Left kidney (tissue), 8 donors: ENCODE measurements at places on chromosomes 4 and X.

GRCh38 chrX:8253096-8253495 lies 82.0 kb upstream of the VCX2 start:
- no peak for DNase-seq

GRCh38 chr4:153112041-153112441 lies 92.2 kb upstream of the TRIM2 start:
- DNase-seq: no peak

DNA sequence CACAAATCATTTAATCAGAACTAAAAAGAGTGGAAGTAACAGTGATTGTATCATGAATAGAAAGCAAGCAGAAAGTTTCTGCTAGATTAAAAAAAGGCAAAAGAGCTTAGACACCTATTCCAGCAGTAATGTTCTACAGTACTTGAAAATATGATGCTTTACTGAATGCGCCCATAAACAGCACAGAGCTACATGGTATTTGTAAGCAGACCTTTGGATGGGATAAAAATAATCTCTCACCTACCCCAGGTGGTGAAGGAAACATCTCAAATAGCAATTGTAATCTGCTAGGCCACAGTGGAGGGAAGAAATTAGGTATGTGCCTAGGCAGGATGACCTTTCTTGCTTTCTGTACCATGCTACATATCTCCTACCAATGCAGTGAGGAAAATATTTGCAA lies 280.9 kb upstream of the PRKX start:
- DNase-seq: no peak

- DNase-seq: no peak
These were observed 22.2 kb downstream of the CRMP1 start for GRCh38 chr4:5870701-5871100.

DNA sequence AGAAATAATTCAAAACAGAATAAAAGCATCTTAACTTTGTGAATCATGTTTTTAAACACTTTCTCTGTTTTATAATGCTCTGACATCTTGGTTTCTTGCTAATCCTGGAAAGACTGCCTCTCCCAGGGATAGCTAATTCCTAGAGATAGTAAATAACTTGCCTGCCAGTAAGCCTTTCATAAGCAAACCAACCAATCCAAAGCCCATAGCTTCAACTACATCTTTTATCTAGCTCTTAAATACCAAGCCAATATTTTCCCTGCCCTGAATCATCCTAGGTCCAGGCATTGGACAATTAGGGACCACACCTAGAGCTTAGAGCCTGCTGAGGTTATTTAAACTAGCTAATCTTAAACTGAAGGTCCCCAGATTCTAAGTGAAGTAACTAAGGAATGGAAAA lies 223.7 kb upstream of the DIPK2B start:
- no peak for DNase-seq

GRCh38 chr4:47551682-47552081 lies 66.6 kb downstream of the ATP10D start:
- DNase-seq: no peak
